T-helper 17 cell (primary cell): ENCODE measurements at places on chromosomes 11 and 22. TPM values are rescaled to one million over a fixed set of nuclear protein-coding genes. Genes with fewer than 3 reads are reported as not detected.

DNA sequence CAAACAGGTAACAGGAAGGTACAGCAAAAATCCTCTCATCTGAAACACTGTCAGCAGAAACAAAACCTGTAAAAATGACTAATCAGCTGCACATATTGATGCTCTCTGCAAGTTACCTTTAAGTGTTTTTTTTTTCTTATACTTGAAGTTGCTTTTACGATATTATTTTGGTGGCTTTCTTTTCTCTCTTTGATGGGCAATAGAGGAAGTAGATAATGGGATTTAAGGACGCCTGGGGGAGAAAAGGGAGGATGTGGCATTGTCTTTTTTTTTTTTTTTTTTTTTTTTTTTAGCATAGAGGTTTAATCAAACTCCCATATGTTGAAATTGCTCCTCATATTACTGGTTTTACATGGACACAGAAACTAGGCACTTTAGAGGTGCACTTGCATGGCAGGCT, 11.4 kb upstream of the ADSL start:
- no peak for DNase-seq

The KRTAP5-2 gene
- total RNA-seq = not detected

DNA sequence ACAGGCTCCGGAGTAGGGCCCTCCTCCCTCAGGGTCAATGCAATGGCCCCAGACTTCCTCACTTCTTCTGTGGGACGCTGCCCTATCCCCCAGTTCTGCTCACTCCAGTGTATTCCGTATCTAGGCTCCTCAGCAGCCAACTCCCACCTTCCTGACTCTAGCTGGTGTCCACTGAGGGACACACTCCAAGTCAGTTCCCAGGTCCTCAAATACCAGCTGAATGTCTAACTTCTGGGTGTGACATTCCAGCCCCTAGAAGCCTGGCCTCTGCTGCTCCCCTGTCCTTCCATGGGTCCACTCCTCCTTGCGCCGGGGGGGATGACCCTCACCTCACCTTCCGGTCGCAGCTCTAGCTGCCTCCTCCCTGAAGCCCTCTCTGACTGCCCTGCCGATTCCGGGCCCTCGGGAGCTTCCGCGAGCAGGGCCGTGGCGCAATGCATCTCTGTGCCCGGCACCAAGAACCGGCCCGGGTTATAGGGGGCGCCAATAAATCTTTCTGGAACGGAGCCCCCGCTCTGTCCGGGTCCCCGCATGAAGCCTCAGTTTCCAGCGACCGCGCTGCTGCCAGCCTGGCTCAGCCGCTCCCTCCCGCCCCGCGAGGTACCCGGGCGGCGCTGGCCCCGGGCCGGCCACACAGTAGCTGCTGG, 15.4 kb downstream of the BAD start:
- DNase-seq = peak; percentile 28

The SMIM38 gene
- 0.22 TPM for total RNA-seq

DNA sequence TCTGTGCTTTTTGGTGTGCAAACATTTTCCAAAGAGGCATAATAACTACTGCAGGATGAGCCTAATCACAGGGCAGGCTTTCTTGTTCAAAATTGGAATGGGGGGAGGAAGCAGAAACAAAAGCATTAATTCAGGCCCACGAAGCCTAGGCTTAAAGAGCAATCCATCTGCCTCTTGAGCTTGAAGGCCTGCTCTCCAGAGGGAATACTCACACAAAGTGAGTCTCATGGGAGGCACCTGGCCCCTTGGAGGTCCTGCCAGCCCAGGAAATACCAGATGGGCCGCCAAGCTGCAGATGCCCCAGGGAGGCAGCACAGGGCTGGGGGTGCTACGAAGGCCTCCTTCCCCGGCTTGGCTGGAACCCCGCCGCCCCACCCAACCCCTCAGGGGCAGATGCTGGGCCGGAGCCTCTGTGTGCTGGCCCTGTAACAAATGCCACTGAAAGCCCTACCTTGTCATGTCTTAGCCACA, 39.3 kb upstream of the COMT start:
- no peak for DNase-seq

The TREH gene
- total RNA-seq = not detected

The SELENOM gene
- total RNA-seq = 33.2 TPM

The CFAP300 gene
- not detected for total RNA-seq

DNA sequence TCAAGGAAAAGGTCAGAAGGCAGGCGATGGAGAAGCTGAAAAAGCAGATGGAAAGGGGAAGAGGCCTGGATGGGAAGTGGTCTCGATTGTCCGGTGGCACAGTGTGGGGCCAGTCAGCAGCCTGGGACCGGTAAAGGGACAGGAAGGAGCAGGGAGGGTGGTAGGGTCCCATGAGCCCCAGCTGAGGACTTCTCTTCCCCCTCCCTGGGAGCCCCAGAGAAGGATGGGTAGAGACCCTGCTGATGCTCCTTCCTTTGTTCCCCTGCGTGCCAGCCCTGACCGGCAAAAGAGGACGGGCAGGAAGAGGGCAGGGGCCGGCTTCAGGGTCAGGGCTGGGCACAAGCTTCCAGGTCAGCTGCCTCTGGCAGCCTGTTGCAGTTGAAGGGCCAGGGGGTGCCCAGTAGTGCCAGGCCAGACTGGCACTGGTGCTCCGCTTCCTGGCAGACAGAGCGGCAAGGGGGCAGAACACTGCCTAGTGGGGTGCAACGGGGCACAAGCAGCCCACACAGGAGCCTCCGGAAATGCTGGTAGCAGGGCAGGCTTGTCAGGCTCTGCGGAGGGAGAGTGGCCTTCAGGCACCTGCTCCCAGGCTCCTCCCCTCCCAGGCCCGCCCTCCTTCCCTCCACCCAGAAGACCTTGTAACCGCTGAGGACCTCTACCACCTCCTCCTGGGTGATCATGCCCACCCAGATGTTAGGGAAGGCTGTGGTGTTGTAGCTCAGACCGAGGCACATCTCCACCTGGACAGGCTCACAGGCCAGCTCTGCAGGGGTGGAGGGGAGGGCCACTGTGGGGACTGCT, 739 bp upstream of the C1QTNF5 start:
- no peak for DNase-seq

The ALX4 gene
- total RNA-seq = not detected

DNA sequence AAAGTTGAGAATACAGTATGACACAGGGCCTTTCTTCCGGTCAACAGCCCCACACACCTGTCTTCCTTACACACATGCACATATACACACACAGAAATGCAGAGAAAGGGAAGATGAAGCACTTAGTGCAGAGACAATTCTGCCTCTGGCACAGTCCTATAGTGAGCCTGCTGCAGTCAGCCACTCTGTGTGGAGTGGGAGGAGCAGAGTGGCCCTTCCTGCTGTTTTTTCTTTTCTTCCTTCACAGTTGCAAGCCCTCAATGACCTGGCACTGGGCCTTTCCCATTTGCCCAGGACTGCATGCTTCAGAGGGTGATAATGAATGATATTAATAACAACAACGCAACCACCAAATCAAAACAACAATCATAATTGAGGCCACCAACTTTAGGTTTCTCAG, 527.0 kb upstream of the B3GAT1 start:
- no peak for DNase-seq

The MYOD1 gene
- total RNA-seq = not detected

GRCh38 chr11:45906096-45906682, 882 bp downstream of the FREY1 start:
- no peak for DNase-seq

DNA sequence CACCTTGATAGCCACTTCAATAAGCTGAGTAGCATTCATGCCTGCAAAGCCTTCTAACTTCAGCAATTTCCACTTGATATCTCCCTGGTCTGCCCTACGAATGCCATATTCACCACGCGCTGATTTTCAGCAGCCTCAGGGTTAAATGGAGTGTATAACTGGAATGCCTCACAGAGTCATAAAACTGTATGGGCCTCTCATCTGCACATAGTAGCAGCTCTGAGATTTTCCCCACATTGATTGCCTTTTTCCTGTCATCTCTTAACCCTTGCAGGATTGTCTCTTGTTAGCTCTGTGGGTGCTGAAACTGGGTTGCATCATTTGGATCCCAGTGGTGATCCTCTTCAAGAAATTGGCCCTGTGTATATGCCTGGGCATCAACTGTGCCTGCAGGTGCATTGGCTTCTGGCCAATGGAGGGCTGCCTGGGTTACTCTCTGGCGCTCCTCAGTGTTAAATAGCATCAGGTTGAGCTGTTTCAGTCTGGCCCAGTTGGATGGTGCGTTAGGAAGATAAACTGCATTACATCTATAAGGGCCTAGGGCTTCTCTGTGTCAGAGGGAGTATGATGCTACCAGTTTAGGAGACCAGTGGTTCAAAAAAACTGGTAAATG, 17.4 kb upstream of the GLYATL1 start:
- DNase-seq = no peak

- no peak for DNase-seq
Measured at GRCh38 chr11:120642196-120642894, 130.8 kb downstream of the GRIK4 start.

DNA sequence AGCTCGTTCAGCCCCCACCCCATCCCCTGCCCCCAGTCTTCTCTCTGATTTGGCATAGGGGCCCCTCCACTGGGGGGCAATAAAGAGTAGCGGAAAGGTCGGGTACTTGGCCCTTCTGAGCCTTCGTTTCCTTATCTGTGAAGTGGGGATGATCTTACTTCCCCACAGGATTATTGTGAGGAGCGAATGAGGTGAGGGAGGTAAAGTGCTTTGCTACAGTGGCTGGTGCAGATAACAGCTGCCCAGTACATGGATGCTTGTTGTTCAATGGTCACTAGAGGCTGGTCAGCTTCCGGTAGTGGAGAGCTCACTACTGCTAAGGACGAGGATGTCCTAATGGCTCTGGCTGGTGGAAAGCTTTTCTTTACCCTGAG, 101.2 kb downstream of the CEP164 start:
- no peak for DNase-seq

DNA sequence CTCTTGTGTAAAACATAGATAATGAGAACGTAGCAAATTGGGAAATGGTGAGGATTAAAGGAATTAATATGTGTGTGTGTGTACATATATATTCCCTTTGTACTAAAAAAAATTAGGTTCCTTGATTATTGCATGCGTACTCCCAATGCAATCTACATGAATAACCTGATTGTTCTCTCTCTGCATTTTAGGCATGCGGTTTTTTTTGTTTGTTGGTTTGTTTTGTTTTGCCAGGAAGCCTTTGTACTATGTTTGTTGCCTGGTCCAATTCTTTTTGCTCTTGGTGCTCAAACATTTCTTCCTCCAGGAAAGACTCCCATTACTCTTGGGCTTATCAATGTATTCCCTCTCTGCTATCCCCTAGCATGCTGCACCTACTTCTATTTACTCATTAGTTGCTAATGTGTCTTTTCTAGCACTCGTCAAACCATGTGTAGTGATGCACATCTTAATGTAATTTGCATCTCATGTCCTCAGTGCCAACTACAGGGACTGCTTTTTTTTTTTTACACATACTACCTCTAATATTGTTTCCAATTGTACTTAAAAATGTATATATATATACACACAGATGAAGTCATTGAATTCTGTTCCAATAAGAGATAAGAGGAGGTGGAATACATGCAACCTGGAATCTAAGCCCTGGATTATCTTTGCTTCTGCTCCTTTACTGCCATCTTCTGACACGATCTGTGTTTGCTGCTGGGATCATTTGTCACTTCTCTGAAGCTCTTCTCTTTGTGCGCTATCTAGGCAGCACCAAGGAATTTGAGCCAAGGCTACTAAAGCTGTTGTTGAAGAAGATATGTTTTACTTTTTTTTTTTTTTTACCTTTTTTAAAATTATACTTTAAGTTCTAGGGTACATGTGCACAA, 197.2 kb upstream of the ANO3 start:
- DNase-seq = no peak

GRCh38 chr11:26901162-26901561, 92.8 kb upstream of the FIBIN start:
- no peak for DNase-seq

The MRGPRF gene
- not detected for total RNA-seq

GRCh38 chr22:16721961-16722360, 103.2 kb downstream of the XKR3 start:
- no peak for DNase-seq
